Activated CD4-positive, CD25-positive, alpha-beta regulatory T cell treated with anti-CD3 and anti-CD28 coated beads, Interleukin-2, amount 50 U/mL, for 24 hours (primary cell): ENCODE measurements at places on chromosomes 1 and 21.
A peak's percentile ranks its signal among the peaks of the same experiment; 100 is the strongest.

- no peak for ATAC-seq
These were observed 19.5 kb downstream of the KCNJ6 start for GRCh38 chr21:37896788-37897187.

DNA sequence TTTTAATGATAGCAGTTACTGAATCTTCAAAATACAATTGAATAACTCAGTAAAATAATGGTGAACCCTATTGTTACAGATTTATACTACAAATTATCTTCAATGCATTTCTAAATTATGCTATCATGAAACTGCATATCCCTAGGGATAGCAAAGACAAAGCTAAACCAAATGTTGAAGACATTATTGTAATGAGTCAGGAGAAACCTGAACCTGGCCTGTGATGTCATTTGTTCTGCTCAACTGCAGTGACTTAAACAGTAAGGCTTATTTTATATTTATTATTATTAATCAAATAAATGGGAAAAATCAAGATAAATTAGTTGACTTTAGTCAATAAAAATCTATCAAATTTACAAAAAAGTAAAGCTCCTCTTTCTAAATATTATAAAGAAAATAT lies 100.3 kb downstream of the UCHL5 start:
- ATAC-seq, result no peak

GRCh38 chr1:223747838-223748335 lies 35.5 kb downstream of the CAPN2 start:
- peak; percentile 28 for ATAC-seq

GRCh38 chr1:73701826-73702225 lies 496.1 kb downstream of the LRRIQ3 start:
- no peak for ATAC-seq

- no peak for ATAC-seq
These were observed 105.7 kb downstream of the ZNF281 start for GRCh38 chr1:200304171-200304570.

GRCh38 chr1:185388346-185388745 lies 71.3 kb upstream of the IVNS1ABP start:
- no peak for ATAC-seq

- ATAC-seq, result no peak
These were observed 3.0 kb upstream of the KCND3 start for GRCh38 chr1:111992476-111992875.

DNA sequence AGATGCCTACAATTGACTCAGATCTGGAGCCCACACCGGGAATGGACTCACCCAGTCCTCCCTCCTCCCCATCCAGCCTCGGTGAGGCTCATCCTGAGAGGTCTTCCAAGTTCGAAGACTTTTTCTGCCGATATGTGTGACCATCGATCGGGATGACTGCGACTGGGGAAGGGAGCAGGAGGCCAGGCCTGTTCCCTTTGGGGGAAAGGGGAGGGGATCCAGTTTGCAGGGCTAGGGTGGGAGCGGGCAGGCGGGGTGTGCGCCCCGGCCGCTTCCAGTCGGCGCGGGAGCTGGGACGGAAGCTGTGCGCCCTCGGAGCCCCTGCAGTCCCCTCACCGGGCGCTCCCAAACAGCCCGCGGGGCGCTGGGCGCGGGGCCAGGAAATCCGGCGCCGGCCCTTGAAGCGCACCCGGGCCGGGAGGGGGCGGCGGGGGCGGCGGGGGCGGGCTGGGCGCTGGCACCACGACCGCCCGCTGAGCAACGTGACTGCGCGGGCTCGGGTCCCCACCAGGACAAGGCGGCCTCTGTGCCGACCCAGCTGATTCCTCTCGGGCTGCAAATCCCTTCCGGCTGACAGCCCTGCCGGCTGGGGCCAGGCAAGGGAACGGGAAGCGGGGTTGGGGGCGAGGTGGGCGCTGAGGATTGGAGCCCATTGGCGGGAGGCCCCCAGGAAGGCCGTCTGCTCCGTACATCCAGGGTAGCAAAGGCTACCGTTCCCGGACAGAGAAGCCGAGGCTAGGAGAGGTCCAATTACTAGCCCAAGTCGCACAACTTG lies 103.9 kb downstream of the EBNA1BP2 start:
- no peak for ATAC-seq

- ATAC-seq, result no peak
These were observed 65.1 kb downstream of the ALG14 start for GRCh38 chr1:95007687-95008086.
